Testis (tissue), 5 donors: ENCODE measurements at places on chromosomes 16 and 17. TPM values are rescaled to one million over a fixed set of nuclear protein-coding genes. Genes with fewer than 3 reads are reported as not detected.

DNA sequence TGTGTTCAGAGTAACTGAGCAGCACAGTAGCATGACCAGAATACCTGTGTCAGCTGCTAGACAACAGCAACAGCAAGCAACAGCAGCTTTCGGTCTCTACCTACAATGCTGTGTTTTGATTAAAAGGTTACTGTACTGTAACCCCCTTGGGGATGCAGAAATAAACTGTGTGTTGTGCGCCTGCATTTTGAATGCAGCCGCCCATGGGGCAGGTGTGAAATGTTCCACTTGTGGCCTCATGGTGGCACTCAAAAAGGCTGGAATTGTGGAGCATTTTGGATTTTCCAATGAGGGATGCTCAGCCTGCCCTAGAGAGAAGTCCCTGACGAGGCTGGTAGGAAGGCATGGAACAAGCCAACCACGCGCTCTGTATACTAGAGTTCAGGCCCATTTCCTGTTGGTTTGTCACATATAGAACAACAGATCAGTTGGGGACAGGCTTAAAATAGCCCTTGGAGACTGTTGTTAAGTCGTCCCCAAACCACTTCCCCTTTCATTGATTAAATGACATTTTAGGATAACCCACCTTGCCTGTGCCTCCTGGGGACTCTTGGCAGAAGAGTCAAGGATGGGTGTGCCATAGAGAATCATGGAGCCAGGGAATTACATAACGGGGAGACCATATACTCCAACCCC, 27.1 kb downstream of the SCPEP1 start:
- no peak for DNase-seq

Gene SEBOX
- total RNA-seq = not detected

Gene PRSS36
- 7.1 TPM for total RNA-seq

DNA sequence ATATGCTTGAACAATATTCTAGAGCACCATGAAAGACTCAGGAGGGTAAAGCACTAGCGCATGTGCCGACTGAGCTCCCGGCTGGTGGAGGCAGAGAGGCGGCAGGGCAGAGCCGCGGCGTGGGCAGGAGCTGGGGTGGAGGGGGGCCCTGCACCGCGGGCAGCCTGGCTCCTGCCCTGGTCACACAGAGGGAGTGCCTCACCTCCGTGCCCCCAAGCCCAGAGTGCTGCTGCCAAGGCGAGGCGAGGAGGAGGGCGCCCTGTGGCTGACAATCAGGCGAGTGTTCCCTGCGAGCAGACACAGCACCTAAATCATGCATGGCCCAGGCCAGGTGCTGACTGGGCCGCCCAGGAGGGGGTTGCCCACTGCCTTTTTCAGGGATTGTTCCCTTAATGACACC, 105.8 kb upstream of the TNRC6C start:
- no peak for DNase-seq

GRCh38 chr17:69883120-69883519, 191.9 kb upstream of the KCNJ16 start:
- no peak for DNase-seq

Gene GDPD3
- total RNA-seq = 4.0 TPM
